NCI-H748 treated with DMSO at 0.1 percent for 48 hours (cell line): ENCODE measurements at places on chromosomes 7 and 10.

DNA sequence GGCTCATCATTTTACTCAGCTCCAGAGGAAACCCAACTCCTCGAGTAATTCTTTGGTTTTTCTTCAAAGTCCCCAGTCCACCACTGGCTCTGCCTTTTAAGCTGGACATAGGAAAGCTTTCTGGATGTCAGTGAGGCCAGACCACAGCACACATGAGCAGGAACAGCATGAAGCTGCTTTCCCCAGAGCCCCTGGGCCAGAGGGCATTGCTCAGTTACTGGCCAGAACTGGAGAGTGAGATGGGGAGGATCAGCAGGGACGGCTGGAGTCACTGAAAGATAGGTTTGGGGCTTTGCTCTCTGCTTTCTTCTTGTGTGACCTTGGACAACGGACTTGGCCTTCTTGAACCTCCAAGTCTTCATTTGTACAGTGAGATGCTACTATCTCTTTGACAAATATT, 43.1 kb downstream of the PARP12 start:
- no peak for DNase-seq

GRCh38 chr10:16987976-16988610, 141.5 kb downstream of the CUBN start:
- no peak for DNase-seq

DNA sequence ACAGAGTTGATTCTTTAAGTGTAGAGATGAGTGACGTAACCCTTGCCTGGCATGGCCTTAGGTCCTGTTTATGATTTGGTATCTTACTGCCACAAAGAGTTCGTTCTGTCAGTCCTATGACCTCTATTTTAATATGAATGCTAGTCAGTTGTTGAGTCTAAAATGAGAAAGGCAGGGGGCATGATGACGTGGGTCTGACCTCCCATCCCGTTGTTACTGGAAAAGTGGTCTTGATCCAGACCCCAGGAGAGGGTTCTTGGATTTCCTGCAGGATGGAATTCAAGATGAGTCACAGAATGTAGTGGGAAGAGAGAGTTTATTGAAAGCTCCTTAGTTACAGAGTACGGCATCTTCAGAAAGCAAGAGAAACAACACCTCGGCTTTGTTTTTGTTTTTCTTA, 317.0 kb upstream of the COBL start:
- no peak for DNase-seq

DNA sequence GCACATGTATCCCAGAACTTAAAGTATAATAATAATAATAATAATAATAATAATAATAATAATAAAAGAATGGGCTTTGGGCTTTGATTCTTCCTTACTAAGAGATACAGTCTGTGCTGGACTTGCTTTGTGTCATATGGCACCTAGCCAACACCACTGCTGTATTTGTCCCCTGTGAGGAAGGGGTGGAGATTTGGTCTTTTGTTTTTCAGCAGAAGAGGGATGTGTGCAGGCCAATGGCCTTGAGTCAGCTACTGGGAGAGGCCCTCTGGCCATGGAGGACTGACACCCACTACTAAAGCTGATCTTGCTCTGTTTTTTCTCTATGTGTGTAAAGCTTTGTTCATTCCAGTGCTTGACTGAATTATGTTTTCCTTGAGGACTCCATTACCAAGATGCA, 573.0 kb upstream of the PCDH15 start:
- peak; percentile 48 for DNase-seq

DNA sequence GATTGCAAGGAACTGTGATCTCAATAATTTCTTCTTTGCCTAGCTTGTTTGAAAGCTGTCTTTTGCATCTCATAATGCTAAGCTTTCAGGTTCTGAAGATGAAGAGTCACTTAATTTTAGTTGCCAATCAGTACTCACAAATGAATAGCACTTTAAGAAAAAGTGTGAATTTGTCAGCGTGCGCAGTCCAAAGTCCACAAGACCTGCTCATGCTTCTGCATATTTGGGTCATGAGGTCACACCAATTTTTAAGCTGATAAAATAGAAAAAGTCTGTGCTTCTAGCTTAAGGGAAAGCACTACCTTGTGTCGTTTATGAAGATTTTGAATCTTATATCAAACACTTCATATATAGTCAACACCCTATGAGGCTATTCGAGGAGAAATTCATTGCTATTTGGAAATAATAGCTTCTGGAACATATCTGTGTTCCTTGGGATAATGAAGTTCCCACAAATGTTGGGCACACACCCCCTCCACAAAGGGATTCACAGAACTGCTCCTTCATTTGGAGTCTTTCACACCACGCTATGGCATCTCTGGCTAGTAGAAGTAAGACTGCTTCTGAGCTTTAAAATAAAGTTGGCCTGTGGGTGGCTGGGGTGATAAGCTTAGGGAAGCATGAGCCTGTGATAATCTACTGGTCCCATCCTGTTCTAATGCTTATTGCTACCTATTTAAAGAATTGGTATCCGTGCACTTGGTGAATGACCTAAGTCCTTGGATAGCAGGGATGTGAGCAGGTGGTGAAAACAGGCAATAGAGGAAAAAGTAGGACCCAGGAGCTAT, 33.3 kb downstream of the A1CF start:
- DNase-seq = no peak
